ENCODE measurements at places on chromosomes 13 and 19.

DNA sequence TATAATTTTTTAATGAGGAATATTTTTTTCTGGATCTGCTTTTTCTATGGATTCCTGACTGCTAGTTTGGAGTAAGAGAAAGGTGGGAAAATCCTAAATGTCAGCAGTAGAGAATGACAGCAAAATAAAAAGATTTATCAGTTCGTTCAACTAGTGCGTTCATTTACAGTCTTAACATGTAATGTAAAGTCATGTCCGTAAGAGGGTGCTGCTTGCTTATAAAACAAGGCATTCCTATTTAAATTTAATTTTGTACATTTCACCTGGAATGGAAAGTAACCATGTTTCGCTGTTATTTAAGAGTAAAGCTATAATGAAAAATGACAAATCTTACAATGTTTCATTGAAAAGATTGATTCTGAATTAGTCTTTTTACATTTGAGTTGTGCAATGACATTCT, 76.6 kb downstream of the ZMYM2 start:
- DNase-seq, result peak; percentile 7

- DNase-seq, result no peak
Observed at GRCh38 chr19:51978882-51979281, 7.8 kb downstream of the ZNF350 start.

DNA sequence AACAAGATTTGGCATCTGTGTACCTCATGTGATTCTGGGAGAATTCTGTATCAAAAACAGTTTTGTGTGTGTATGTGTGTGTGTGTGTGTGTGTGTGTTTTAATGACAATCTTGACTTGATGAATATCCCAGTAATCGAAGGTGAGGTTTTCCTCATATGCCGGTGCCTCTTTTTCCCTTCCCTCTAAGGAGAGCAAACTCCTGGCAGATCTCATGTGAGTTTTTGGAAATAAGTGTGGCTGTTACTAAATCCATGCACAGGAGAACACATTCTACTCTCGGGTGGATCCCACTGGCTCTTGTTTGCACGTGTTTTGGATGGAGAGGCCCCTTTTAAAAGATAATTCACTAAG, 29.0 kb upstream of the CEBPG start:
- DNase-seq, result no peak

GRCh38 chr19:35060160-35060855, 18.8 kb downstream of the HPN start:
- no peak for DNase-seq

DNA sequence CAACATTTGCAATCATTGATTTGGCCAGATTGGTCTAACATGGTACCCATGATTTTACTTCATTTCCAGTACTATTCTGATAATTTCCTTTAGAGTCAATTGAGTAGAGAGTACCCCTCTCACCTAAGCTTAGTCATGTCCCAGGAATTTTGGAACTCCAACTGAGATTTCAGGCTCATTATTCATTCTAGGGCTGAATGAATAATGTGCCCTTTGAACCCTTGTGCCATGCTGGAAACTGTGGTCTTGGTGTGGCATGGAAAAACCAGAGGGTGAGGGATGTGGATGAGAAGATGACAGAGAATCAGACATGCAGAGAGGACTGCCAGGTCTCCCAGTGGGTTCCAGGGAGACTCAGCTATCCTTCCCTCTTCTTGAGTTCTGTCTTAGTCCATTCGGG, 30.2 kb downstream of the ITM2B start:
- no peak for DNase-seq

DNA sequence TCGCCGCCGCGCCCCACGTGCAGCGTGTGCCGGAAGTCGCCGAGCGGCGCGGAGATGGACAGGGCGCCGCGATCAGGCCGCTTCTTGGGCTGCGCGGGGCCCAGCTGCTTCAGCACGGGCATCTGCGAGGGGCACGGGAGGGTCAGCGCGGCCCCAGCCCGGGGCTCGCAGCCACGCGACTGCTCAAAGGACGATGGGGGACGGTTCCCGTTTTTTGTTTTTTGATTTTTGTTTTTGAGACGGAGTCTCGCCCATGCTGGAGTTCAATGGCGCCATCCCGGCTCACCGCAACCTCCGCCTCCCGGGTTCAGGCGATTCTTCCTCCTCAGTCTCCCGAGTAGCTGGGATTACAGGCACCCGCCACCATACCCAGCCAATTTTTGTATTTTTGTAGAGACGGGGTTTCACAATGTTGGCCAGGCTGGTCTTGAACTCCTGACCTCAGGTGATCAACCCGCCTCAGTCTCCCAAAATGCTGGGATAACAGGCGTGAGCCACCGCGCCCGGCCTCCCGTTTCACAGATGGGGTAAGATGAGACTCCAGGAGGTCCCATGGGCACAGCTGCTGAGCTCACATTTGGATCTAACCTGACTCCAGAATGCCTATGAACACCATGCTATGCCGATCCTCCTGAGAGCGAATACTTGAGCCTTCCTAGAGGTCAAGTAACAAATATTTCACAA, 2.0 kb upstream of the LENG9 start:
- no peak for DNase-seq

DNA sequence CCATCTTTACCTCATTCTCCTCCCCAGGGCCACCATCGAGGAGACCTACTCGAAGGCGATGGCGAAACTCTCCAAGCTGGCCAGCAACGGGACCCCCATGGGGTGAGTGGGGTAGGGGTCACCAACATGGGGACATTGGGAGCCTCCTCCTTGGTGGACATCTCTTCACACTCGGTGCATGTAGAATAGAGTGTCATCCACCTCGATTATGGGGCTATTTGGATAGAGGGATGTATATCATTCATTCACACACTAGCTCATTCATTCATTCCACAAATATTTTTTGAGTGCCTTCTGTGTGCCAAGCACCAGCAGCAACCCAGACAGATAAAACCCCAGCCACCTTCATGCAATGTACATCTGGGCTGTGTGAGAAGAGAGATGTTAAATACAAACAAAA, 13.1 kb downstream of the FCHO1 start:
- DNase-seq, result no peak

DNA sequence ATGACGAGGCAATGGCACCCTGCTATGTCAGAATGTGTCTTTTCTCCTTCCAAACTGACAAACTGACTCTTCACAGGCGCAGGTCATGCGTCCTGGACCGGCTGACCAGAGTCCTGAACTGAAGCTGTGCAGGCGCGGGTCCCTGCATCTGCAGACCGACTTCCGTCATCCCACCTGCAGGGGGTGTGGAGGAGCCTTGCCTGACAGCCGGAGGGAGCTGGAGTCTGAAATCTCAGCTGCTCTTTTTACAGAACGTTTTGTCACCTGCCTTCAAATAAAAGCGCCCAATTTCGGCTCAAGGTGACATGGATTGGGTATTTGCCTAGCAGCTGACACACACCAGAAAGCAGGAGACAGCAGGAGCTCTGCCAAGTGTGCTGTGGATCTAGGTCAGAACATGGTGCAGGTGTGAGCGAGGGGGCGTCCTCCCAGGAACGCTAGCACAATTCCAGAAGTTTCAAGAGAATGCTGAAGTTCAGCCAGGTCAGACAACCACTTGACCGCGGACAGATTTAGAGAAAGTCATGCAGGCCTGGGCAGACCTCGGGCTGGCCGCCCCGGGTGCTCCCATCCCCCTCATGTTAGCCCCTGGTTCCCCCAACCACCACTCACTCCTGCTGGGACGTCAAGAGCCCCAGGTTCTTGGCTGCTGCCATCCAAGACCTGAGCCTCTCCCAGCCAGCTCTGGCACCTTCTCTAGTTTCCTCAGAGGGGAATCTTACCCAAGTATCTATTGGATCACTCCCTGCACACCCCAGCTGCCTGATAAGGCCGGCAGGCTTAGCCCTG, 32.8 kb downstream of the ELL start:
- peak; percentile 36 for DNase-seq

GRCh38 chr19:37948362-37948761, 41.4 kb downstream of the SIPA1L3 start:
- no peak for DNase-seq
